ENCODE measurements at places on chromosomes 2 and 18.

GRCh38 chr2:71865391-71865965 is 282.2 kb downstream of the CYP26B1 start:
- no peak for DNase-seq

DNA sequence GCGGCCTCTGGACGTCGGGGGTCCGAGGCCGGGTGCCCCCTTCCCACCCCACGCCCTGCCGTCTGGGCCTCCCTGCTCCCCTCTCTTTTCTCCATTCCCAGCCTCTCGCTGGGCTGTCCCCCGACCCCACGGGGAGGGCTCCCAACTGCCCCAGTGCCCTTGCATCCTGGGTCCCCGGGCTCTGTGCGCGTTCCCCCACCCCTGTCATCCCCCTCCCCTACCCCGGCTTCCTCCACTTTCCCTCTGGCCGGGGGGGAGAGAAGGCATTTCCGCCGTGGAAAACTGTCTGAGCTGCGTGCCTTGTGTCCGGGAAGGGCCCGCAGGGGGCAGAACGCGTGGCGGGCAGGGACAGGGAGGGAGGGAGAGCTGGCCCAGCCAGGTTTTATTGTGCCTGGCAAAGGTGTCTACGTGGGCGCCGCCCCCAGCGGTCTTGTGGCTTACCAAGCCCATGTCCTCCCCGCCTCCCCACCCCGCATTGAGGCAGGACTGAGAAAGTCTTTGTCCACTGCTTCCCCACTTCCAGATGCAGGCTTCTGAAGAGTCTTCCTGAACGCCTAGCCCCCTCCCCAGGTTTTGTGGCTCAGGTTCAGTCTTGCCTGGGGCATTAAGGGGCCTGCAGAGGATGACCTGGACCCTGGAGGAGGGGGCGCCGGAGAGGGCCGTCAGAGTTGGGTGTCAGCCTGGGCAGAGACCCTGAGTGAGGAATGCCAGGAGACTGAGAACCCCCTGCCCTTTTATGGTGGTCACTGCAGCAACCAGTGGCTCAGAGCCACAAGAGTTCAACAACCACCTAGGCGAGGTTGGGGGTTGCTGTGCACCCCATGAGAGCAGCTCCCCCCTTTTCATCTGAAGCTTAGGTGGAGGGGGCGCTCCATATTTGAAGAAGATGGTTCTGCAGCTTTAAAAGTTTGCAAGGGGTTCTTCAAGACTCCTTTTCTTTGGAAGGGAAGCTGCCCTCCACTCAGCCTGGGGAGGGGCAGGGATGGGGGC is 1.3 kb downstream of the ITM2C start:
- DNase-seq: peak; percentile 60

DNA sequence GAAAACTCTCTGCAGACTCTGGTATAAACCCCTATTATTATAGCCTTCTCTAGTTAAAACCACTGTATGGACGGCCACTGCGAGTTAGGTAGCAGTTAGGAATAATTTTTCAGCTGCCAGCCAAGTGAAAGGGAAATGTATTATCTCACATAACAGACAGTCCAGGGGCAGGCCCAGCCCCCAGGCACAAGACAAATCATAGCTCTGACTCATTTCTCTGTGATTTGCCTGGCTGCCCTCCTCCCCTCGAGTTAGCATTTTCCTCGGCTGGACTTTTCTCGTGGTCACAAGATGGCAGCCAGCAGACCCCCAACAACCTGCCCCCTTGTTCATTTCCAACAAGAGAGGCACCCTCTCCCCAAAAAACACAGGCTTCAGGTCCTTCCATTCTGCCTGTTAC is 10.5 kb downstream of the VIT start:
- DNase-seq: no peak

- DNase-seq: no peak
Observed at GRCh38 chr2:118061135-118061955, 26.9 kb upstream of the INSIG2 start.

GRCh38 chr2:73611867-73612266 is 30.4 kb downstream of the NAT8 start:
- no peak for DNase-seq

- DNase-seq: no peak
Observed at GRCh38 chr2:237819231-237819630, 20.7 kb downstream of the RBM44 start.

GRCh38 chr2:120261387-120262006 is 8.8 kb downstream of the RALB start:
- no peak for DNase-seq

- DNase-seq: no peak
Observed at GRCh38 chr2:227411320-227411989, 23.7 kb upstream of the SCYGR1 start.

- no peak for DNase-seq
Observed at GRCh38 chr2:233287871-233288270, 19.7 kb upstream of the SAG start.

GRCh38 chr2:67323209-67323991 is 73.7 kb upstream of the ETAA1 start:
- DNase-seq: peak; percentile 13

GRCh38 chr2:20352581-20353216 is 2.1 kb upstream of the PUM2 start:
- no peak for DNase-seq

DNA sequence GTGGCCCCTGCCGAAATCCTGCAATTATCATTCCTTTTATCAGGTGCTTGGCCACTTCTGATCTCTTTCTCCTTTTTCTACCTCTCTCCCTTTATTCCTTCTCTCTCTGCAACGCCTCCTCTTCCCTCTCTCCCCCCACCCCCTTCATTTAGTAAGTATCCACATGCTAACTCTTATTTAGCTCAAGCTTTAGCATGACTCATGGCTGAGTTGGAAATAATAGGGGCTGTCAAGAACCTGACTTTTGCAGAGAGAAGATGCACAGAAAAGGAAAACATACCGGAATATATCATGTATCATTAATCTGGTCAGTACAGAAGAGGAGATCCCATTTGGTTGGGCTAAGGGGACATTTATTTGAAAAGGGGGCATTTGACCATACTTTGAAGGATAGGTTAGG is 33.1 kb downstream of the FAM171B start:
- DNase-seq: no peak
